Stimulated activated CD4-positive, alpha-beta T cell treated with anti-CD3 and anti-CD28 coated beads, Interleukin-15, amount 100 ng/mL, for 1 hour (primary cell): ENCODE measurements at places on chromosomes 6 and 20.

DNA sequence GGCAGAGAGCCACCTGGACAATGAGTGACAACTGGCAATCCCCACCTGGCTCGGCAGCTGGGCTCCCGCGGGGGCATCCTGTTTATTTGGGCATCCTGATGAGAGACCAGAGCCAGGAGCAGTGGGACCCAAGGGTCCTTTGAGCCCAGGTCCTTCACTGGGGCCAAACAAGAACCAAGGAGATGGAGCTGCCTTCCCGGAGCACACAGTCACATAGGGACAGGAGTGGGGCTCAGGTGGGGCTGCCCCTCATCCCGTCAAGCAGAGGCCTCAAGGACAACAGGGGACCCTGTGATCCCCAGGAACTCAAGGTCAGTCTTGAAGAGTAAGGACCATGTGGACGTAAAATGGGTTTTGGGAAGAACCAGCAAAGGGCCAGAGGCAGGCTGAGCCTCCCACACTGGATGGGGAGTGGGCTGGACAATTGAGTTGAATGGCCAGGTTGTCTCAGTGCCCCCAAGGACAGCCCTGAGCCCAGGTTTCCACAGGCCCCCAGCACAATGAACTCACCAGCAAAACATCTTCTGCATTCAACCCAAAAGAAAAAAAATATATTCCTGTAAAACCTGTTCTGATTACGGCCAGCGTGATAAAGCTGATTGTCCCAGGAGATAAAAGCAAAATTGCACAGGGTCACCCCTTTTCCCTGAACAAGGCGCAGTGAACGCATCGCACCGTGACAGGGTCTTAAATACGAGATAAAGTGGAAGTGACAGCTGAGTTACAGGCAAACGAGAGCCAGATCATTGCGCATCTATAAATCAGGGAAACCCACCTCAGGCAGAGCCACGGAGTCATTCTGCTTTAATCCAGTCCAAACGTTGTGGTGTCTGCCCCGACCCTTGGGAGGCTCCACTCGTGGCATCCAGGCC is 86.2 kb downstream of the ANKRD60 start:
- no peak for DNase-seq

- DNase-seq, result no peak
Observed at GRCh38 chr6:42141603-42142117, 760 bp downstream of the C6orf132 start.

DNA sequence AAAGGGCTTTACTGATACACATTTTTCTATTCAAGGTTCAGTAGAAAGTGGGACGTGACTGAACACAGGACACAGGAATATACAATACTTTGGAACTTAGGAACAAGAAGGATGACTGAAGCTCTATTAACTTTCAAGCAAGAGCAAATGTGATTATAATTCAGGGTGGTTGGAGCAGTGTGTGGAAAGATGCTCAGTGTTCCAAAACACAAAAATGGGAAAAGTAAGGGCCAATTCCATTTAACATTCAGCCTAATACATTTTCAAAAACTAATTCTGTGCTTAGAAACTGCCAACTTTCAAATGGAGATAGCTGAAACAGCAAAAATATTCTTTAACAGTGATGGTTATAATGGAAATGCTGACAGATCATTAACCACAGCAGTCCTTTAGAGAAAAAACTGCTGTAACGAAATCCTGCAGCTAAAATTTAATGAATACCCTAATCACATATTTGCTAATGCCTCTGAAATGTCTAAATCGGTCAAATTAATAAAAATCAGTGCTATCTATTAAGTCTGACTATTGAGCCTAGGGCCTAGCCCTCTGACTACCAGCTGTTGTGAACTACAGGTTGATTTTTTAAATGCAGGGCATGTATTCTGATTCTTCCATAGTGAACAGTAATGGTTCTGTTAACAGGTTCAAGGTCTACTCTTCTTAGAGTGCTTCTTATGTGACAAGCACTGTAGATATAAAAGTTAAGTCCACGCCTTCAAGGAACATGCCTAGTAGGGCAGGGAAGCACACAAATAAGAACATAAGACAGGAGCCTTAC is 45.9 kb downstream of the RARS2 start:
- no peak for DNase-seq

DNA sequence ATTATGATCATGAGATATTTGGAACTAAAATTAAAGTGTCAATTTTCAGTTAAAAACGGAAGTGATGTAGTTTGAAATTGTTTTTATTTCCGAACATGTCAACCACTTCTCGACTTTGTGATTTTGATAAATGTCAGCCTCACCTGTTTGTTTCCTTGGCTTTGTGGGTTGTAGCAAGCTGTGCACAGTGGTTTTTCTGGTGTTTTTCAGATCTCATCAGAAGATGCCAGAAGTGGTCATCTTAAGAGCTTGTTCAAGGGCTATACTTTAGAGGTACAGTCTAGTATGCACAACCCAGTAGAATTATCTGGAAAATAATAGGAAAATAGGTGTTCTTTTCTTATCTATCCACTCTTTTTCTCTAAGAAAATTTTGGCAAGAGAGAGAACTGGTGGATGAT is 134.0 kb downstream of the GRIK2 start:
- DNase-seq, result no peak

DNA sequence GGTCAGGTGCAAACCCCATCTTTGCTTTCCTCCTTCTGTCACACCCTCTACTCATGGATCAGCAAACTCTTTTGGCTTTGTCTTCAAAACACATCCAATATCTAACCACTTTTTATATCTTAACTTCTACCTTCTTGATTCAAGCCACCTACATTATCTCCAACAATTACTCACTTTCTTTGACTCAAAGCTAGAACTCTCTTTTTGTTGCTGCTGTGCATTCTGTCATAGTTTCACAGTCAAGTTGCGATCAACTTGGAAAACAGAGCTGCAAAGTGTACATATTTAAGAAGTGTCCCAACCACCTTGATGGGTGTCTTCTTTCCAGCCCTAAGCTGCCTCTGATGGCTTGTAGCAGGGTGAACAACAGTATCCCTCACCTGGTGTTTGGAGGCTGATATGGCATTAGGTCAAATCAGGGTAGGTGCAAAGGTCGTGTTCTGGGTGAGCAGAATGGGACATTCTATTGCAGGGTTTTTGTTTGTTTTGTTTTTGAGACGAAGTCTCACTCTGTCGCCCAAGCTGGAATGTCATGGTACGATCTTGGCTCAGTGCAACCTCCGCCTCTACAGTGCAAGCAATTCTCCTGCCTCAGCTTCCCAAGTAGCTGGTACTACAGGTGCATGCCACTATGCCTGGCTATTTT is 43.4 kb upstream of the RALGAPA2 start:
- no peak for DNase-seq

- DNase-seq, result no peak
Observed at GRCh38 chr6:169230322-169230665, 23.4 kb downstream of the THBS2 start.

DNA sequence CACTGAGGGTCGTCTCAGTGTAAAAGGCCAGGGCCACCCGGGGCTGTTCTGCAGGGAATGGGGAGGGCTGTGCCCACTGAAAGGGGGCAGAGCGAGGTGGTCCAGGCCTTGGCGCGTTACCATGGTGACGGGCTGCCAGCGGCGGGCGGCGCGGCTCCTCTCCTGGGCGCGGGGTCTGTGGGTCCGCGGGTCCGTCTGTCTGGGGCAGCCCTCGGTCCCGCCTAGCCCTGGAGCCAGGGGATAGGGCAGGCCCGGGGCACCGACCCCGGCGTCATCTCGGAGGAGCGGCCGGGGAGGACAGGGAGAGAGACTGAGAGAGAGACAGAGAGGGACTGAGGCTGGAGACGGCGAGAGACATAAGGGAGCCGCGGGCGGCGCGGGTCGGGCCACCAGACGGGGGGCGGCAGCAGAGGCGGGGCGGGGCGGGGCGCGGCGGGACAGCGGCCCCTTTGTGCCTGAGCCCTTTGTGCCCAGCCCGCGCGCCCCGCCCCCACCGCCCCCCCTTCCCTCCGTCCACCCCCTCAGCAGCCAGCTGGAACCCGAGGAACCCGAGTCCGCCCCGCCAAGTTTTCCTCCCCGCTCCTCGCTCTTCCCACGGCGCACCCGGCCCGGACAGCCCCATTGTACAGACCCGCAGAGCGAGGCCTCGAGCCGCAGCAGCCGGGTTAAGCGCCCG is at the start of gene KIAA1755:
KIAA1755 (minus strand) TSS at position 358 of the 676 bp plus-strand sequence; CDS start at position 123, 235 bp downstream.
- no peak for DNase-seq

DNA sequence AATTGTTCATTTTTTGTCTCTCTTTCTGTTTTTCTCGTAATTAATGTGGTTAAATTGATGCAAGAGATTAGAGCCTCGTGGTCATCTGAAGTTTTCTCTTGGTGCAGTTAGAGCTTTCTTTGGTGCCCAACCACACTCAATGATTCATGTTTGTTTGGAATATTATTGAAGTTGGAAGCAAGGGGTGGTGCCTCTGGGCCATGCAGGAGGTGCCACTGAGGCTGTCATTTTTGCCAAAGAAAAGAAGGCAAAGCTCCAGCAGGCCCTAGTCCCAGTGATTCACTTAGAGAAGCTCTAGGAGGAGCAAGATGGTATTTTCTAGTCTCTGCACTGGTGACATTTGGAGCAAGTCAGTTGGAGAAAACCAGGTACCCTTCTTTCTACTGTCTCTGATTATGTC is 144.5 kb upstream of the RALGAPA2 start:
- no peak for DNase-seq

GRCh38 chr6:13454286-13455221 is 32.8 kb downstream of the GFOD1 start:
- DNase-seq, result peak; percentile 35

DNA sequence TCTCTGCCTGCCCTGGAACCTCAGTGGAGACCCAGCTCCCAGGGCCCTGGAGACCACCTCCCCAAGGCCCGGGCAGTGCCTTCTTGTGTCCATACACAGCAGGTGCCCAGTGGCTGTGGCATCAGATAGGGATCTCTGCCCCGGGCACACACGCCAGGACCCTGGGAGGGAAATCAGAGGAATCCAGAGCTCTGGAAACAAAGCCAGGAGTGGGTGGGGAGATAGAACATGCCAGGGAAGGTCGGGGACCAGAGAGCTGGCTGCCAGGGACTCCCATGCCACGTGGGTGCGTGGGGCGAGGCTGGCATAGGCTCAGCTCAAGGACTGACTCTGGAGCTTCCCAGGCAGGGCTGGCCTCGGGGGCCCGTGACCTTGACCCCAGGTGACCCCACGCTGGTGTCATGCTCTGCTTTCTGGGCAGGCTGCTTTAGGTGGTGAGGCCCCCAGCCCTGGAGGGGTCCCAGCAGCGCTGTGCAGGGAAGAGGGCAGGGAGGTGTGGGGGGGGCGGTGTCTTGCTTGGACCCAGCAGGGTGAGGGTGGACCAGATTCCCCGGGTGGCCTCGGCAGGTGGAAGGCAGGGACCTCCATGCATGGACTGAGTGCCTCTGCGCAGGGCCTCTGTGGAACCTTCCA is 17.6 kb upstream of the GATA5 start:
- no peak for DNase-seq

GRCh38 chr20:52172392-52173047 is 19.1 kb downstream of the ZFP64 start:
- DNase-seq, result no peak
